ENCODE measurements at places on chromosomes 3 and 15.

GRCh38 chr15:58715266-58715917, 34.1 kb downstream of the ADAM10 start:
- no peak for DNase-seq

- DNase-seq = no peak
Measured at GRCh38 chr15:31871887-31872281, 158.4 kb upstream of the CHRNA7 start.

GRCh38 chr3:43372007-43372740, 85.8 kb downstream of the SNRK start:
- DNase-seq = no peak

GRCh38 chr15:40763801-40764628, at the start of gene GCHFR:
GCHFR (plus strand) TSS chr15:40764068; CDS start chr15:40764181, 113 bp downstream.
- DNase-seq = peak; percentile 49

- peak; percentile 13 for DNase-seq
Measured at GRCh38 chr15:55774113-55774970, 31.4 kb upstream of the PRTG start.

DNA sequence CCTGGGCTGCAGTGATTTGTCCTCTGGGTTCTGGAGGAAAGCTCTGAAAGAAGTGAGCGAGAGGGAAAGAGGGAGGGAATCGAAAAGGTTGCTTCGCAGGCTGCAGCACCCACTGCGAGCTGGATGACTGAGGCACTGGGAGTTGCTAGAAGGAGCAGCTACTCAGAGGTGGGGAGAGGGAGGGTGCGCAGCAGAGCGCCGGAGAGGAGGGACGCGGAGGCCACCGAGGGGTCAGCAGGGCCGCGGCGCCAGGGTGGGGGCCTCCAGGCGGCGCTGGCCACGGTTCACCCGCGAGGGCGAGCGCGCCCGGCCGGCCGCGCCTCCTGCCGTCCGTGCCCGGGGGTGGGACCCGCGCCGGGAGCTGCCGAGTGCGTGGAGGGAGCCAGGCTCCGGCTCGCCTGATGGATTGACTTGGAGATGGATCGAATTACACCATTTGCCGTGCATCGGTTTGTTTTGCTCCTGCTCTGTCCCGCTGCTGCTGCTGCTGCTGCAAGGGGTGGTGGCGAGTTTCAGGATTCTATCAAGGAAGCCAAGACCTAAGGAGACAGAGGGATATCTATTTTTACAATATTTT, at the start of gene SEMA6D:
Gene SEMA6D, plus strand, starts transcription at position 470 of the 577 bp plus-strand sequence. CDS start 42,294 bp downstream, outside the sequence.
- no peak for DNase-seq

DNA sequence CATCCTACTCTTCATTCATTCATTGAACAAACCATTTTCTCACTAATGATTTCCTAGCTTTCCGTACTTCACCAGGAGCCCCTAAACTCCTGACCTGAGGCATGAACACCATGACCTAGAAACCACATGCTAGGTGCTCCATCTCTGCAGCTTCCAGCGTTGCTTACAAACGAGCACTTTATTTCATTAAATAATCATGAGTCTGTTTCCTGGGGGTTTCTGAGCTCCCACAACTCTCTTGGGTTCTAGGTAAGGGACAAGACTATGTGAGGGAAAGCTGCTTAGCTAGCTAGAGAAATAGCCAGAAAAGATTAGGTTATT, 1.3 kb downstream of the MAP2K1 start:
- no peak for DNase-seq

- no peak for DNase-seq
Measured at GRCh38 chr15:75694241-75695182, 18.1 kb downstream of the CSPG4 start.

DNA sequence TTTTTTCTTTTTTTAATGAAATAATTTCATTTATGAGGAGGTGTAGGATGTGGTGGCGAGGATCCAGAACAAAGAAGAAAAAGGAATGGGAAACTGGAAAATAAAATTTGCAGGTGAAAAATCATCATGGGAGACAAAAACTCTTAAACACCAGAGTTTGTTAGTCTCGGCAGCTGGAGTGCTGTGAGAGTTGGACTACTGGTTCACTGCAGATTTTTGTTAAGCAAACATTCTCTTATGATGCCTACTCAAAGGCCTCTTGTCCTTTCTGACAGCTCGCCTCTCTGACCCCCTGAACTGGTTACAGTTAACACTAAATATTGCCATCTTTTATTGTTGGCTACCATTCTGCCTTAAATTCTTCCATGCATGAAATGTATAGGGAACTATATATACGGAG, 152.4 kb upstream of the DPH6 start:
- DNase-seq = no peak

- no peak for DNase-seq
Measured at GRCh38 chr15:40192942-40193341, 32.1 kb downstream of the BUB1B start.

GRCh38 chr3:128235207-128235926, 82.1 kb downstream of the EEFSEC start:
- DNase-seq = no peak

DNA sequence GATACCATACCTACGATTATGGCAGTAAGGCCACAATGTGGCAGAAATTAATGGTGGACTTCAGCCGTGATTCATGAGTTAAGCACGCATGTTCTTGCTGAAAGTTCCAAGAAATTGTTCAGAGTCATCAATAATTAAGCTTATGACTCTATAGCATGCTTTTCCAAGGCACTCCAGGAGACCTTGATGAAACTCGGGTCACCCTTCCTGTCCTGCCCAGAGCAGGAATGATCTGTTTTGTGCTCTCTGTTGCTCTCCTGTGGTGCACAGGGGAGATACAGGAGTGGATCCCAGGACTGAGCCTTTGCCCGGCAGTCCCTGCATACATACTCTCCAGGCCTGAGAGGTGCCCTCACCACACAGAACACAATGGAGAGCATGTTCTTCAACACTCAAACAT, 141.6 kb upstream of the SLC2A2 start:
- DNase-seq = no peak

DNA sequence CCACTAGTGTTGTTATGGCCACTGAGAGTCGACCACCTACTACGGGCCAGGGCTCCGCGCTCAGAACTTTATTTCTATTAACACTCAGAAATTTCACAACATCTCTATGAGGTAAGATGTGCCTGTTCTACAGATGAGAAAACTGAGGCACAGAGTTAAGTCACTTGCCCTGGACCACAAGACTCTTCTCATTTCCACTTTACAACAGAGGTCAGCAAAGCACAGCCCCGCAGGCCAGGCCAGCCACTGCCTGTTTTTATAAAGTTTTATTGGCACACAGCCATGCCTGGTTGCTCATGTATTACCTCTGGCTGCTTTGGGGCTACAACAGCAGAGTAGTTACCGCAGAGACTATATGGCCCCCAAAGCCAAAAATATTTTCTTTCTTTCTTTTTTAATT, 503.6 kb downstream of the SHQ1 start:
- DNase-seq = no peak

GRCh38 chr3:120460862-120461261, 10.1 kb upstream of the FSTL1 start:
- DNase-seq = no peak

- no peak for DNase-seq
Measured at GRCh38 chr3:53160061-53160659, 849 bp upstream of the PRKCD start.

- no peak for DNase-seq
Measured at GRCh38 chr3:3998140-3998922, 199.1 kb downstream of the LRRN1 start.

DNA sequence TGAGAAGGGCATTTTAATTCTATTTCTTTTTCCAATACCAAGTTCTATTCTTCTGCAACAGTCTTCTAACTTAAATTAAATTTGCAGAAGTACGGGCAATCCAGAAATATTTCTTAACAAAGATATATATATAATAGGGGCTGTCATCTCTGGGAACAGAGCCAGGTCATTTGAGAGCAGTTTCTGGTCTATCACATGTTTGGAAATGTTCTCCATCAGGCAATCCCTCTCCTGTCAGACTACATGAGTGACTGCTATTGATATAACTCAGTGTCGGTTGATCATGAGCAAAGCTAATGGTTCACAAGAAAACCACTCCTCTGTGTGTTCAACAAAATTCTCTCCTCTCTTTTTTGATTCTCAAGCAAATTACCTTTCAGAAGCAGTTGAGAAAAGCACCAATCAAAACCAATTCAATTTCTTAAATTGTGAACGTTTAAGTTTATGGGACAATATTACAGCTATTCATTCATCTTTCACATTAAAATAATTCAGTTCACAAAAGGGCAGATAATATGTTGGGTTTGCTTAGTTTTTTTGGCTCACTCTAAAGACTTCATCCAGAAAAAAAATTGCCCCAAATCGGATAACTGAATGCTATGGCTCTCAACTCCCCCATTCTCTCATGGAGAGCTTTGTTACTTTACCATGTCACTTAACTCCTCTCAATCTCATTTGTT, 152.9 kb upstream of the TGFBR2 start:
- no peak for DNase-seq

- no peak for DNase-seq
Measured at GRCh38 chr3:38471260-38471857, 17.7 kb downstream of the ACVR2B start.

GRCh38 chr15:31128919-31129768, 27.6 kb upstream of the TRPM1 start:
- peak; percentile 73 for DNase-seq

GRCh38 chr3:11903447-11903846, 56.8 kb upstream of the TAMM41 start:
- DNase-seq = no peak
